ENCODE measurements at places on chromosomes 6 and 20. TPM values are rescaled to one million over a fixed set of nuclear protein-coding genes. Genes with fewer than 3 reads are reported as not detected.

Gene FOXF2
- total RNA-seq, result 2.4 TPM

Gene NCOA5
- 18.1 TPM for total RNA-seq

Gene ASIP
- not detected for total RNA-seq

Gene CDH26
- 1.2 TPM for total RNA-seq

Gene HSPA12B
- total RNA-seq, result 3.3 TPM

Gene NUP43
- total RNA-seq, result 25.4 TPM

DNA sequence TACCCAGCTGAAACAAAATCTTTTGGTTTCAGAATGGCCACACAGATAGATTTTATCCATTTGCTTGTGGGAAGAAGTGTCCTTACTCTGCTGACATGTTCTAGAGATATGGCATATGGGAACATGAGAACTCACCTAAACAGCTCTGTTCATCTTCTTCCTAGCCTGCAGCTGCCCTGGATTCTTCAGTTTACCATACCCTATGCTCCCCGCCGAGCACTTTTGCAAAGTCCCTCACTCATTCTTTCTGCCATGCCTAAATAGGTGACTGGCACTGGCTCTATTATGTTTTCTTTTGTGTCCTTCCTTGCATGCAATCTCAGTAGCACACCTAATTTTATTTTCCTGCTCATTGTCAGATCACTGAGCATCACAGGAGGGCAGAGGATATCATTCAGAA is 293.7 kb upstream of the RSPO3 start:
- no peak for DNase-seq

DNA sequence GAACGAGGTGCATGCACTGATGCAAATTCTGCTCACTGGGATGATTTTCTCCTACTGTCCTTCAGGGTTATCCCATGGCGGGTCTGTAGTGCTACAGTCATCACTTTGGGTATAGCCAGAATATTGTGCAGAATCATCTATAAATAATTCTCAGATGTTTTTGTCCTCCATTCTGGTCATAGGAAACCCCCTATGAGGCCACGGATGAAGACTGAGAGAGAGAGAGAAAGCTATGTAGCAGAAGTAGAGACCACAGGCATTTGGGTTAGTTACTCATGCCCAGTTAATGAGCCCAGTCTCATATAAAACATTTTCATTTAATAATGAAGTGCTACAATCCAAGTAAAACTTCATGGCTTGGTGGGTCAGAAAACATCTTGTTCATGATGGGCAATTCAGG is 145.1 kb upstream of the PLN start:
- DNase-seq, result no peak

GRCh38 chr6:20444786-20445271 is 43.1 kb downstream of the E2F3 start:
- DNase-seq, result no peak

- DNase-seq, result no peak
Measured at GRCh38 chr6:61688165-61688564, 597.9 kb downstream of the KHDRBS2 start.

GRCh38 chr6:99270826-99271225 is 78.6 kb downstream of the FAXC start:
- no peak for DNase-seq

DNA sequence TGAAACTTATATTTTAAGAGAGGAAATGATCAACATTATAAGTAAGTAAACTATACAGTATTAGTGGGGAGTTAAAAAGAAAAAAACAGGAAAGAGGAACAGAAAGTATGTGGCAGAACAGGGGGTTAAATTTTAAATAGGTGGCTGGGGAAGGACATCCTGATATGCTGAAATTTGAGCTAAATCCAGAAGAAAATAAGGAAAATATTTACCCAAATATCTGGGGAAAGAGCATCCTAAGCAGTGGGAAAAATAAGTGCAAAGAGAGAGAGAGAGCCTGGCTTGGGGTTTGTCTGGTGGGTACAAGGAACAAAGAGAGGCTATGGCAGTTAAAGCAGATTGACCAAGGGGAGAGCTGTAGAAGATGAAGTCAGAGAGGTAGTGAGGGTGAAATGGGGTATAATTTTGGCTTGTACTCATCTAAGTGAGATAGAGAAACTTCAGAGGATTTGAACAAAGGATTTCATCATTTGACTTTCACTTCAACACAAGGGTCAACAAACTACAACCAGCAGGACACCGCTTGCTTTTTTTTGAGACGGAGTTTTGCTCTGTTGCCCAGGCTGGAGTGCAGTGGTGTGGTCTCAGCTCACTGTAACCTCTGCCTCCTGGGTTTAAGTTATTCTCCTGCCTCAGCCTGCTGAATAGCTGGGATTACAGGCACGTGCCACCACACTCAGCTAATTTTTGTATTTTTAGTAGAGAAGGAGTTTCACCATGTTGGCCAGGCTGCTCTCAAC is 328.4 kb upstream of the CNR1 start:
- DNase-seq, result no peak

DNA sequence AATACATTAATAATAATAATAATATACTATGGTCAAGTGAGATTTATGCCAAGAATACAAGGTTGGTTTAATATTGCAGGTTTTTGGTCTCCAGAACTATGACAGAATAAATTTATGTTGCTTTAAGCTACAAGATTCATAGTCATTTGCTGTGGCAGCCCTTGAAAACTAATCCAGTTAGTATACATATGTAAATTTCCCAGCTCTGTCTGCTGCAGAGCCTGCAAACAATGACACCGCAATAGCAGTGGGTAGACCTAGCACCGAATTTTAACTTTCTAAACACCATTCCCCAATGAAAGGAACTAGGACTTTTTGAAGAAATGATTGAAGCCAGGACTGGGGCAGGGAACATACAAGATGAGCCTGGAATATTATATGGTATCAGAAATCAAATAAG is 647.7 kb upstream of the NRSN1 start:
- DNase-seq, result no peak

- no peak for DNase-seq
Measured at GRCh38 chr6:155022721-155023120, 27.6 kb downstream of the TIAM2 start.

DNA sequence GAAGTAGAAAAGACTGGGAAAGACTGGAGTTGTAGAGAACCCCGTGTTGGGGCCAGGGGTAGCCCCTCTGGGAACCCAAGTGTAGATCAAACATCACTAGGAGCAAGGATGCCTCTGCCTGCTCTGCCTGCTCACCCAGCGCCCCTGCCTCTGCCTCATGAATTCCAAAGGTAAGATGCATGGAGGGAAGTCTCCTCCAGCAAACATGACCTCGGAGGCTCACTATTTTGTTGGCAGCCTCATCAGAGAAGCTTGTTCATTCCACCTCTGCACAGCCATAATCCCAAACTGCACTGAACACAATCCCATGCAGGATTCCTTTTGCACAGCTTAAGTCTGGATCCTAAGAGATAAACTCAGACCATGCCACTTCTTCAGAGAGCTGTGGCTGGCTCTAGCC is 4.9 kb downstream of the FRS3 start:
- DNase-seq, result no peak

GRCh38 chr6:2756687-2757224 is 6.0 kb upstream of the MYLK4 start:
- no peak for DNase-seq

DNA sequence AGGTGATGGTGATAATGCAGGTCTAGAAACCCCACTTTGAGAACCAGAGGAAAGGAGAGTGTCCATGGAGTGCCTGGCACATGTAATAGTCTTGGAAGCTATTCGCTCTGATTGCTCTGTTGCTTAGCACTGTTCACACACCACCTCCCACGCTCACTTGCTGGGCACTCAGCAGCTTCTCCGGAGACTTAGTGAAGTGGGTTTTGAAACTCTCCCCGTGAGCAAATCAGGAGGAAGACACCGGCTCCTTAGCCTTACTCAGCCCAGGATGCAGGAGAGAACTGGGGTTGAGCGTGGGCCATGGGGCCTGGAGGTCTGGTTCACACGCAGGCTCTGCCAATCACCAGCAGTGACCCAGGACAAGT is 22.2 kb downstream of the BMP7 start:
- DNase-seq, result no peak

DNA sequence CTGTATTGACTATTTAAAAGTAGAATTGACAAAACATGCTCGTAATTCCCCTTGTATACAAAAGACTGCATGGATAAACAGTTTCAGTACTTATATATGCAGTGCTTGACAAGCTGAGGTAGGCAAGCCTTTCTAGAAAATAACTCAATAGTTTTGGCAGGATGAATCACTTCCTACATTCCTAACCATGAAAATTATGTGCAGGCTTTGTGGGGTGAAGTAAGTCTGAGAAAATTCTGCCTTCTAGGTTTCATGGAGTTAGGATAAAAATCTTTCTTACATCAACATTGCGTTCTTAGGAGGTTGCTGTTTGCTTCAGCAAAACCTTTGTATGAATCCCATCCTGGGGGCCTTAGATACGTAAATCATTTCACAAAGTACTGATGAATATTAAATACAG is 801.4 kb upstream of the EYS start:
- no peak for DNase-seq

DNA sequence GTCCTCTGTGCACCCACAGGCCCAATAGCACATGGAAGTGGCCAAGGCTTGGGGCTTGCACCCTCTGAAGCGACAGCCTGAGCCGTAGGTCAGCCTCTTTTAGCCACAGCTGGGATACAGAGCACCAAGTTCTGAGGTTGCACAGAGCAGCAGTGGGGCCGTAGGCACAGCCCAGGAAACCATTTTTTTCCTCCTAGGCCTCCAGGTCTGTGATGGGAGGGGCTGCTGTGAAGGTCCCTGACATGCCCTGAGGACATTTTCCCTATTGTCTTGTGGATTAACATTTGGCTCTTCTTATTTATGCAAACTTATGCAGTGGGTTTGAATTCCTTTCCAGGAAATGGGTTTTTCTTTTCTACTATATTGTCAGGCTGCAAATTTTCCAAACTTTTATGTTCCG is 878.7 kb upstream of the MAN1A1 start:
- no peak for DNase-seq

GRCh38 chr20:62561182-62561581 is 81.1 kb upstream of the SLCO4A1 start:
- DNase-seq, result no peak

GRCh38 chr6:156033598-156033997 is 578.0 kb upstream of the NOX3 start:
- DNase-seq, result no peak

DNA sequence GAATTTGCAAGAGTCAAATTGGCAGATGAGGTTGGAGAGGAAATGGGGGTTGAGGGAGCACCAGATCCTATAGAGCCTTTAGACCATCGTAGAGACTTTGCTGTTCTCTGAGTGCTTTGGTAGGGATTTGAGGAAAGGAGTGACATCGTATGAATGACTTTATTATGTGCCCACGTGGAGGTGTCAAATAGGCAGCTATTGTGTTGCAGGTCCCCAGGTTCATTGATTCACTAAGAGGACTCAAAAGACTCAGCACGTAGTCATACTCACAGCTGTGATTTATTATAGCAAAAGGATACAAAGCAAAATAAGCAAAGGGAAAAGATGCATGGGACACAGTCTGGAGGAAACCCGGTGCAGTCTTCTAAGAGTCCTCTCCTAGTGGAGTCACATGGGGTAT is 2.2 kb downstream of the MTRES1 start:
- DNase-seq, result no peak

DNA sequence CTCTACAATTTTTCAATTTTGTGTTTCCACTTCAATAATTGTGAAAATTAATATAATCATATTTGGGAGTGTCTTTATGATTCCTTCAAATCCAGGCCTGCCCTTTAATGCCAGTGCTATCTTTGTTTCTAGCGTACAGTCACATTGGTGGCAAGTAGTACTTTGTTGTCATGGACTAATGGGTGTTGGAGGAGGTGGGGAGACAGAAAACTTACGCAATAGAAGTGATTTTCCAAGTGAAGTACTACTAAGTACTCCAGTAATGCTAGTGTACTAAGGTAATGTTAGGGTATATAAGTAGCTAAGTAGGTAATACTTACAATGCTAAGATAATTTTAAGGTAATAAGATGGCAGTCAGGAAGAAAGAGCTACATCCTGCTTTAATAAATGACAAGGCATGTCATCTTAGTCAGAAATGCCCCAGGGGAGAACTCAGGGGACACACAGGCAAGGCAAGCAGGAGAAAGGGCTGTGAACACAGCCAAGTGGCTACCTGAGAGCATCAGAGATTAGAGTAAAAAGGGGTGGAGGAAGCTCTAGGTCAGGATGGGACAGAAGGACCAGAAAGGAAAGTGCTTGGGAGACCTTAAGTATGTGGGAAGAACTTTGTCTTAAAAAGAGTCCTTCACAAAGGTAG is 217.2 kb upstream of the PRDM1 start:
- no peak for DNase-seq

GRCh38 chr6:51675020-51675921 is 412.1 kb downstream of the PKHD1 start:
- DNase-seq, result no peak

Measured in cerebellum (tissue), 4 donors.